CD4-positive, CD25-positive, alpha-beta regulatory T cell (primary cell): ENCODE measurements at places on chromosomes 11 and 22. TPM values are rescaled to one million over a fixed set of nuclear protein-coding genes. Genes with fewer than 3 reads are reported as not detected.

Gene RFPL1
- not detected for total RNA-seq

Gene KRTAP5-8
- total RNA-seq = 0.35 TPM

Gene MS4A4A
- total RNA-seq = not detected

- DNase-seq = no peak
Measured at GRCh38 chr11:19209617-19210370, 8.0 kb upstream of the CSRP3 start.

Gene B4GALNT4
- 0.99 TPM for total RNA-seq

DNA sequence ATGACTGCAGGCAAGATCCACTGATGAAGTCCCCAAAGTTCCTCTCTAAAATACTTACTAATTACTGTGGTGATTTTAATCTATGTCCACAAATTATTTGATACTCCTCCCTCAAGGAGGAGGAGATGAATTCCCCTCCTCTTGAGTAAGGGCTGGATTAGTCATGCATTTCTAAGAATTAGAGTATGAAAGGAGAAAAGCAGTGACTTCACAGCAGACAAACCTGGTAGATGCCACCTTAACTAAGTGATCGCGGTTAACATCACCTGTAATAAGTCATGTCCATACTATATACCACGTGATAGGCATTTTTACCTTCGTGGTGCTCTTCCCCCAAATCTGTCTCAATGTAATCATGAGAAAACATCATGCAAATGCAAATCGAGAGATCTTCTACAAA lies 52.0 kb upstream of the TSPAN18 start:
- no peak for DNase-seq

Gene LAYN
- 15.8 TPM for total RNA-seq
